ENCODE measurements at places on chromosomes 7 and 10. TPM values are rescaled to one million over a fixed set of nuclear protein-coding genes. Genes with fewer than 3 reads are reported as not detected.

DNA sequence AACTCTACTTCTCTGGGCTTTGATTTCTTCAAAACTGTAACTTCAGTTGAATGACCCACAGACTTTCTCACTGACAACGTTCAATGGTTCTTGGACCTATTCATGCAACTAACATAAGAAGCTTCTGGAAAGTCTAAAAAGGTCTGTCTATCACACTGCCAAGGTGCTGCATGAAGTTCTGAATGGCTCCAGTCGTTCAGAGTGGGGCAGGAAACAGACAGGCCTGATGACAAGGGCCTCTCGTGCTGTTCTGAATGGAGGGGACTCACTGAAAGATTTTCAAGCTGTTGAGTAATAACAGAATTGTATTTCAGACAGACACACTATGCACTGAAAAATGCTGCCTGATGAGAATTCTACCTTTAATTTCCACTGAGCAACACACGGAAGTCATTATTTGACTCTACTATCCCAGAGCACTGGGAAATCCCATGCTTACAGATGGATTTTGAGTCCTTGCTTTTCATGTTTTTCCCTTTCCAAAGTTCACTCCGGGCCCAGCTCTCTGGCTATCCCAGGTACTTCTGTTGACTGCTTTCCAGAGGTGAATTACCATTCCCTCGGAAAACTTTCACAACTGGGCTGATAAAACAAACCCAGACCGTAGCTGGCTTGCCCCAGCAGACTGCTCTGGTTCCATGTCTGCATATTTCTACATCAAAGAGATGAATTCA lies 204.9 kb upstream of the FRMD4A start:
- DNase-seq = no peak

- no peak for DNase-seq
These were observed 196.0 kb upstream of the GRB10 start for GRCh38 chr7:50978633-50979215.

Gene SFTPA1
- total RNA-seq = not detected

Gene KDM7A
- total RNA-seq = 21.9 TPM

Gene CLIP2
- 157 TPM for total RNA-seq

Gene FAM3C
- total RNA-seq = 9.0 TPM

Gene CHCHD2
- total RNA-seq = 176 TPM

Gene CCDC172
- not detected for total RNA-seq

Gene PON3
- total RNA-seq = 3.0 TPM

Gene SPAM1
- total RNA-seq = not detected
